ENCODE measurements at places on chromosomes 16 and 17.
A peak's percentile ranks its signal among the peaks of the same experiment; 100 is the strongest.

GRCh38 chr17:70017112-70017511, 57.9 kb upstream of the KCNJ16 start:
- DNase-seq, result no peak

GRCh38 chr16:3026609-3027488, 3.0 kb downstream of the THOC6 start:
- DNase-seq, result no peak

DNA sequence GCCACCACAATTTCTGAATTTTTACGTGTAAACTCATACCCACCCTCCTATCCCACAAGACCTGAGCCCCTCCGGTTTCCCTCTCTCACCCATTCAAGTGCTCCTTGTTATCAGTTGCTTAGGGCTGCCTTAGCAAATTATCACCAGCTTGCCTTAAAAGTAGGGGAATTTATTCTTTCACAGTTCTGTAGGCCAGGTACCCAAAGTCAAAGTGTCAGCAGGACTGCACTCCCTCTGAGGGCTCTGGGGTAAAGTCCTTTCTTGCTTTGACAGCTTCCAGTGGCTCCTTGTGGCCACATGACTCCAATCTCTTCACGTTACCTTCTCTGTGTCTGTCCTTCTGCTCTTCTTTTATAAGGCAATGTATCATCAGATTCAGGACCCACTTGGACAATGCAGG, 7.9 kb upstream of the TMEM220 start:
- DNase-seq, result no peak

GRCh38 chr17:8041249-8041928, 2.5 kb downstream of the ALOX15B start:
- peak; percentile 26 for DNase-seq

DNA sequence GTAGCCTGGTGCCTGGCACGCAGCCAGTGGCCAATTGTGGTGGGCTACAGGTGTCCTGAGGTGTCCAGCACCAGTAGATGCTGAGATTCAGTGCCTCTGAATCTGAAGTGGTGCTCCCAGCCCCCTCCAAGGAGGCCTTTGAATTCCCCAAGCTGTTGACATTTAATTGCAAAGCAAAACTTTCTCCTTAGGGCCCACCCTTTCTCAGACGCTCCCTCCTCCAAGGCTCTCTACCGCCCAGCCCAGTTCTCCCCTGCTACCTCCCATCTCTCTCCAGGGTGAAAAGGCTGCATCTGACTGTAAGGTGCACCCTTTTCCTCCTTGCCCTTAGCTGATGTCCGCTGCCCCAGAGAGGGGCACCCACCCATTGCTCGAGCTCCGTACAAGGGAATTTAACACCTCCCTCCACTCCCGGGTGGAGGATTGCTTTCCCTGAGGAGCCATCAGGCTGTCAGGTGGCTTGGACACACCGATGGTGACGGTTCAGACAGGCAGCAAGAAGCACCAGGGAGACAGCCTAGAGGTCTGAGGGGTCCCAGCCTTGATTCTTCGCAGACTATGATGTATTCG, 1.7 kb downstream of the BEAN1 start:
- no peak for DNase-seq

DNA sequence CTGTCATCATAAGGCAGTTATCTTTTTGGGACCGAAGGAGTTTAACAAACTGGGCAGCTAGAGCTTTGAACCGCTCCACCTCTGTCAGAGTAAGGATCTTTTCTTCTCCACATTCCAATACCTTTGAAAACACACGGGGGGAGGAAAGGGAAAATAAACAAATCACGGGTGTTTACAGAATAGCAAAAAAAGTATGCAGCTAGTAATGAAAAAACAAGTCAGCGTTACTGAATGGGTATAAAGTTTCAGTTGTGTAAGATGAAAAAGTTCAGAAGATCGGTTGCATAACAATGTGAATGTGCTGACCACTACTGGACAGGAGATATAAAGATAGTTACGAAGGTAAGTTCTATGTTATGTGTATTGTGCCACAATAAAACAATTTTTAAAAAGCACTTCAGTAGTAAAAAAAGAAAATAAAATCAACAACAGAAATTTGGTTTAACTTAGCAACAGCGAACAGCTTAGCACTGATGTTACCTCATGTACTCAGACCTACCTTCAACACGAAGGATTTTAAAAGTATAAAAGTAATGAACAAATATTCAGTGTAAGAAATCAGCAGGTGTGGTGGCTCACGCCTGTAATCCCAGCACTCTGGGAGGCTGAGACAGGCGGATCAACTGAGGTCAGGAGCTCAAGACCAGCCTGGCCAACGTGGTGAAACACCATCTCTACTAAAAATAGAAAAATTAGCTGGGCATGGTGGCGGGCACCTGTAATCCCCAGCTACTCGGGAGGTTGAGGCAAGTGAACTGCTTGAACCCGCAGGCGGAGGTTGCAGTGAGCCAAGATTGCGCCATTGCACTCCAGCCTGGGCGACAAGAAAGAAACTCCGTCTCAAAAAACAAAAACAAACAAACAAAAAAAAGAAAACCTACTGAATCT, 34.3 kb downstream of the MARF1 start:
- DNase-seq, result no peak

- DNase-seq, result no peak
These were observed 12.1 kb downstream of the CA5A start for GRCh38 chr16:87924041-87924810.

DNA sequence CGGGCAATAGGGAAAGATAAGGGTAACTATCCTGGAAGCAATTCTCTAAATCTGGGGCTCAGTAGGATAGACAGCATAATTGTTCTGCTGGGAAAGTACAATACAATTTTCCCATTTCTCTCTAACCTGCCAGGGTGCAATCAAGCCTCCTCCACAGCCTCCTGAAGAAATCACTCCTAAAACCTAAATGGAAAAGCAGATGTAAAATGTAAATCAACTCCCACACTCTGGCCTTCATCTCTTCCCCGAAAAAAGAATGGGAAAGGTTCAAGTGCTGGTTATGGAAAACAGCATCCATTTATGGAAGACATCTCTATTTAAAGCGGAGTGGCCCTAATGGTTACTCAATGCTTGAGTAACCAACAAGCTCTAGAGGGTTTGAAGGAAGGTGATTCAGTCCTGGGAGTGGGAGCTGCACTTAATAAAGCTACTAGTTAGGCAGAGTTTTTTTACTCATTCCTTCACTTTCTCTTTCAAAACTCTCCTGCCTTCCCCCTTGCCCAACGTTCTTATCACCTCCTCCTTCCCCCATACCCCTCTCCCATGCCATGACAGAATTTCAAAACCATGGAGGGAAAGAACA, 5.1 kb downstream of the MMD start:
- no peak for DNase-seq

- no peak for DNase-seq
These were observed 14.2 kb downstream of the SOX8 start for GRCh38 chr16:995783-996182.

DNA sequence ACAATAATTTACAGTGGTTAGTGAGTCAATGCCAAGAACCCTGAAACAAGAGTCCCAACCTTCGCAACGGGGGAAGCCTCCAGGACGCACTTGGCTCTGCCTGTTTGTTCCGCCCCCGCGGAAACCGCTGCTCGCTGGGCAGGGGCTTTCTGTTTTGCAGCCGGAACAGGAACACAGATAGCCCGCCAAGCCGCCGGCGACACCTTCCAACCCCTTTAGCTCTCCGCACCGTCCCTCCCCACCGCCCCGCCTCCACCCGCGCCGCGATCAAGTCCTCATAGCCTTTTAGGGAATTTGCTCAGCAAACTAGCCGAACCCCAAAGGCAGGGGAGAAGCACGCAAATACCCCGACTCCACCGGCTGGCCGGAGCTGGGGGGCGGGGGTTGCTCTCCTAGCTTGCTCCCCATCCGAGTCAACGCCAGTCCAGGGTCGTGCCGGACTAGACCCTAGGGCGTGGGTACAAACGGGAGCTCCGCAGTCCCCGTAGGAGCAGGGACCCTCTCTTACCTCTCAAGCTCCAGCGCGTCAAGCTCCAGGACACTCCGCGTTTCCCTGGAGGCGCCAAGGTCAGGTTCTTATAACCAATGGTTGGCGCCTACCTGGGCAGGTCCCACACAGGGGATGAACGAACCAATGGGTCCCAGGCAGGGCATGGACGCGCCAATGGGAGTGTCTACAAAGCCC, at the start of gene SLFN13:
SLFN13 (minus strand) TSS at position 553 of the 685 bp plus-strand sequence. CDS start 3,086 bp downstream, outside the sequence.
- DNase-seq, result peak; percentile 39

GRCh38 chr17:29722411-29723198, 99.9 kb upstream of the CORO6 start:
- no peak for DNase-seq

DNA sequence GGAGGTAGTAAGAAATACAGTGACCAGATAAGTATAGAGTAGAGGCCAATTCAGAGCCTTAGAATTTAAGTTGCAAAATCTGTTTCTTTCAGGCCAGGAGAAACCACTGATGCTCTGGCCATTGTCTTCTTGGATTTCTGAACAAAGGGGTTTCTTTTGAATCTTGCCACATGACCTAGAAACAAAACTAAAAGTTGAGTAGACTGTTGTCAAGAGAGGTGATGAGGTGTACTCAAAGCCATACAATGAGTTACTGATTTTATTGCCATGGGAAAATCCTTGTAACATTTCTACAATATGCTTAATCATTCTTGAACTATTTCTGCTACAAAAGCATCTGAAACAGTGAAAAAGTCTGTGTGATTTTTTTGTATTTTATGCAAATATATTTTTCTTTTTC, 881.3 kb downstream of the CDH11 start:
- no peak for DNase-seq

- DNase-seq, result no peak
These were observed 535.2 kb downstream of the RBFOX1 start for GRCh38 chr16:7867831-7868230.

- no peak for DNase-seq
These were observed 15.2 kb downstream of the IL21R start for GRCh38 chr16:27417047-27417671.

- no peak for DNase-seq
These were observed 14.6 kb upstream of the CIBAR2 start for GRCh38 chr16:85126705-85127378.

- DNase-seq, result no peak
These were observed 13.5 kb downstream of the TBX4 start for GRCh38 chr17:61465550-61466237.

- no peak for DNase-seq
These were observed 10.2 kb downstream of the CRYBA1 start for GRCh38 chr17:29256735-29257466.

DNA sequence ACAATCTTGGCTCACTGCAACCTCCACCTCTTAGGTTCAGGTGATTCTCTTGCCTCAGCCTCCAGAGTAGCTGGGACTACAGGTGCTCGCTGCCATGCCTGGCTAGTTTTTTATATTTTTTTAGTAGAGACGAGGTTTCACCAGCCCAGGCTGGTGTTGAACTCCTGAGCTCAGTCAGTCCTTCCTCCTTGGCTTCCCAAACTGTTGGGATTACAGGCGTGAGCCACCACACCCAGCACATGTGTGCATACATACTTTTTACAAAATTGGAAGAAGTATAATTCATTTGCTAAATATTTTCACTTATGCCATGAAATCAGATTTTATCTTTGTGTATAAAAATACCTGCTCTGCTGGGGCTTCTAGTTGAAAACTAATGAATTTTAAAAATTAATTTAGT, 13.2 kb downstream of the BPTF start:
- DNase-seq, result no peak

- DNase-seq, result no peak
These were observed 124.9 kb downstream of the ABCA8 start for GRCh38 chr17:68830313-68830712.

GRCh38 chr17:42429726-42430447, 6.8 kb upstream of the CAVIN1 start:
- DNase-seq, result no peak

DNA sequence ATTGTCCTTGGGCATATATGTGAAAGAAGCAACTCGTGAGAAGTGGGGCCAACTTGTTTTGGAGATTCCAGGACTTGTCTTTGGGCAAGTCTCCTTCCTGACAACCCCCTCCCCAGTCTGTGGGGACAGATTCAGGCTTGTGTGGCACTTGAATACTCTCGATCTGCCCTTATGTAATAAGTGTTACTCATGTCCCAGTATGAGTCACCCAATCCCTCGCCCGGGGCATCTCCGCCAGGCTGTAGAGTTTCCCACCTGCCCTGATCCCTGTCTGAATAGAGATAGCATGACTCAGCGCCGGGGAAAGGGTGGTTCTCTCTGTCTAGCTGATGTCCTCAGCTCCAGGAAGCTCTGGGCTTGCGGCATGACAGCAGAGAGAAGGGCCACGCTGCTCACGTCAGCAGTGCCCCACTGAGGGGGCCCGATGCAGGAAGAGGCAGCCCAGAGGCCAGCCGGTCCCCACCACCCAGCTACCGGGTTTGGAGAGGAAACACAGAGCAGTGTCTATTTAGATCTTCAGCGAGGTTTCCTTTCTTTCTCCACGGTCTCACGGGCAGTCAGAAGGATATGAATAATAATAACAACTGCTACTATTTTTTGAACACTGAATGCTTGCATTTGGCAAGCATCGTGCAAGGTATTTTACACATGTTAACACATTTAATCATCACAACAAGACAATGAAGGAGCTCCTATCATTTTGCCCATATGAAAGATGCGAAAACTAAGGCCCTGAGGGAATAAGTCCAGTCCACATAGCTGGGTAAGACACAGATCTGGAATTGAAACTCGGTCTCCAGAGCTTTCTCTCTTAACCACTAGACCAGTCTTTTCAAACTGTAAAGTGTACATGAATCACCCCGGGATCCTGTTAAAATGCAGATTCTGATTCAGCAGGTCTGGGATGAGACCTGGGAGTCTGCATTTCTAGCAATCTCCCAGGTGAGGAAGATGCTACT, 426.7 kb upstream of the MAF start:
- peak; percentile 46 for DNase-seq
